ENCODE measurements at places on chromosomes 1 and 21.

GRCh38 chr1:10511494-10511885 lies 36.7 kb downstream of the PEX14 start:
- no peak for DNase-seq

DNA sequence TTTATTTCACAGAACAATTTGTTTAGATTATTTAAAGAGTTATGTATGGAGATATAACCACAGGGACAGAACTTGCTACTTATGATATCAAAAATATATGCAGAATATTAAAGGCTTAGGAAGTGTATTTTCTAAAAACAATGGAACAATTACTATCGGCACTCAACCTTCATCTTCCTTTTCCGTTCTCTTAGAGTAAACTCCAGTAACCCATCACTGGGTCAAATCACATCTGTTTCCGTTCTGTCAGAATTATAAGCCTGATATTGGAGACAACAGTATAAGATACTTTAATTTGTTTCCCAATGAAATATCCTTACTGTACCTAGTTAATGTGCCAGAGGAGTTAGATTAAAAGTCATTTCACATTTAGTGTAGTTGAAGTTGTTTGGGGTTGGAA lies 32.2 kb downstream of the DTL start:
- DNase-seq, result no peak

DNA sequence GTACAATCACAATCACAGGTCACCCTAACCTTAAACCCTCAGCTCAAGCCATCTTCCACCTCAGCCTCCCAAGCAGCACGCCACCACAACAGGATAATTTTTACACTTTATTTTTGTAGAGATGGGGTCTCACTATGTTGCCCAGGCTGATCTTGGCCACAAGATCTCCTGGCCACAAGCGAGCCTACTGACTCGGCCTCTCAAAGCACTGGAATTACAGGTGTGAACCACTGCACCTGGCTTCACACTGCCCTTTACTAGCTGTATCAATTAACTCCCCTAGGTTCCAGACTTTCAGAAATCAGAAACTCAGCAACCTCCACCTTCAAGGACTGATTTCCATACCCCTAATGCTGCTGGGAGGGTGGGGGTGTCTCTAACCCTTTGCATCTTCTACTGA lies 37.0 kb downstream of the NUP133 start:
- no peak for DNase-seq

DNA sequence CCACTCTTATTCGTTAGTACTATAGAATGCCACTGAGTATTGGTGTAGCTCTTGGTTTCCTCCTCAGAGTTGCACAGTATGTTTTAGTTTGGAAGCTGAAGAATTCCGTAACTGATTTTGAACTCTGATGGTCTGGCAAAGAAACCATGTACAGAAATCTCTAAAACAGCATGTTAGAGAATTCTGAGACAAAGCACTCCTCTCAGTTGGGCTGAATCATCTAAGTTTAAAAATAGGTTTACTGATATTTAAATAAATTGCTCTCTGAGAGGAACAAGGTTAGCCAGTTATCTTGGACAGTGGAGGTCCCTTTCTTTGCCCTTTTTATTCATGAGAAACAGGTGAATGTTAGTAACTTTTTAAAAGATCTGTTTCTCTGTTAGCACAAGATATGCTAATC lies 43.8 kb downstream of the NCF2 start:
- DNase-seq, result no peak

GRCh38 chr1:114152508-114153260 lies 985 bp downstream of the SYT6 start:
- peak; percentile 79 for DNase-seq

DNA sequence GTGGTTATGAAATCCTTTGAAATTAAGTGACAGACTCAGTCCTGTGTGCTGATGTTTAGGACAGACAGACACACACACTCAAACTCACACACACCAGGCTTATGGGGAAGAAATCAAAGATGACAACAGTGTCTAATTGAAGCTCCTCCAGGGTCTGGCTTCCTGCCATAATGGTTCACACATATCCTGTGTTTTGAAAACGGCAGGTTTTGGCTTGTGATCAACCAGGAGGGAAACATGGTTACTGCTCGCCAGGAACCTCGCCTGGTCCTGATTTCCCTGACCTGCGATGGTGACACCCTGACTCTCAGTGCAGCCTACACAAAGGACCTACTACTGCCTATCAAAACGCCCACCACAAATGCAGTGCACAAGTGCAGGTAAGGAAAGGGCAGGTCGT lies 4.6 kb downstream of the MTARC1 start:
- no peak for DNase-seq

DNA sequence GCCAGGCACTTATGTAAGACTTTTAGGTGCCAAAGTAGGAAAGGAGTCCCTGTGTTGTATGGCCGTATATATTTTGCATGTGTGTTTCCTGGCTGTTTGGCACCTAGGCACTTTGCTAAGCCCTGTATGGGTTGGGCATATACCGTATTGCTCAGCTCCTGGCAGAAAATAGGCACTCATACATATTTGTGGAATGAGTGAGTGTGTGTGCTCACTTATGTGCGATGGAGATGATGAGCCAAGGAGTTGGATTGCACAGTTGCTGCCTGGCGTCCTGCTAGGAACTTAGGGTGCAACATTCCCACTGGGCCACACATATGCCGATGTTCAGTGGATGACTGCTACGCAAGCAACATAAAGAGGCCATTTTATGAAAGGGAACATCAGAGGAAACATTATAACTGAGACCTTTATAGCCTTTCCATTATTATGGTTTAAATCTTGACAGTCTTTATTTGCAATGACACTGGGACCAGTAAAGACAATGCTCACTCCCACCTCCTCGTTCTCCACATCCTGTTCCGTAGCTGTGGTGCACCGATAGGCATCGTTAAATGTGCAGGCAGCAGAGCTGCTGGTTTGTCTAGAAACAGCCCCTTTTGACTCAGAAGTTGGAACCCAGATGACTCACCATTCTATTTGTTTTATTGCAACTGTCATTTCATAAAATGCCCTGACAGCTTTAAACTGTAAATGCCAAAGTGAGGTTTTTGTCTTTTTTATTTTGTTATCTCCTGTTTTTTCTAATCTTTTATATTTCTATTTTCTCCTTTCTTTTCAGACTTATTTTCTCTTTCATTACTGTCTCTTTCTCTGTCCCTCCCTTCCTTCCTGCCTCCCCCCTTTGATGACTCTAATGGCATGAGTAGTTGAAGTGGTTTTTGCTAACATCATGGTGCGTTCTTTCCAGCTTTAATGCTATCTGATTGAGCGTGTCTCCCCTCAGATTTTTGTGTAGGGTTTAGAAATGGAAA lies 36.1 kb downstream of the PEX14 start:
- DNase-seq, result no peak

- DNase-seq, result peak; percentile 88
Measured at GRCh38 chr1:183630748-183631147, 4.8 kb downstream of the ARPC5 start.

DNA sequence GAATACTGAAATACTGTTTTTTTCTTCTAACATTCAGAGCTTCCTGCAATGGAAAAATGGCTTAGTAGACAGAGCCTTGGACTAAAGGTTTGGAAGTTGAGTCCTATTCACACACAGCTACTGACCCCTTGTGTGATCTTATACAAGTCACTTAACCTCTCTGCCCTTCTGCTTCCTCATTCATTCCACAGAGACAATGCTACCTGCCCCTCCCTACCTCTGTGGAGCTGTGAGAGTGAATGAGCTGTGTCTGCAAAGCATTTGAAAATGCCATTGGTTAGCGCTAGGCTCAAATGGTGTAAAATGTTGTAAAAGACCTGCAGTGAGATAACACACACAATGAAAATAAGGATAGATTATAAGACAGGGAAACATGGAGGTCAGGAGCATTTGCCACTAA lies 214.4 kb downstream of the BARHL2 start:
- DNase-seq, result no peak

- DNase-seq, result no peak
Measured at GRCh38 chr21:30211071-30211470, 4.8 kb downstream of the CLDN8 start.

- no peak for DNase-seq
Measured at GRCh38 chr1:183365676-183366075, 52.5 kb downstream of the NMNAT2 start.

DNA sequence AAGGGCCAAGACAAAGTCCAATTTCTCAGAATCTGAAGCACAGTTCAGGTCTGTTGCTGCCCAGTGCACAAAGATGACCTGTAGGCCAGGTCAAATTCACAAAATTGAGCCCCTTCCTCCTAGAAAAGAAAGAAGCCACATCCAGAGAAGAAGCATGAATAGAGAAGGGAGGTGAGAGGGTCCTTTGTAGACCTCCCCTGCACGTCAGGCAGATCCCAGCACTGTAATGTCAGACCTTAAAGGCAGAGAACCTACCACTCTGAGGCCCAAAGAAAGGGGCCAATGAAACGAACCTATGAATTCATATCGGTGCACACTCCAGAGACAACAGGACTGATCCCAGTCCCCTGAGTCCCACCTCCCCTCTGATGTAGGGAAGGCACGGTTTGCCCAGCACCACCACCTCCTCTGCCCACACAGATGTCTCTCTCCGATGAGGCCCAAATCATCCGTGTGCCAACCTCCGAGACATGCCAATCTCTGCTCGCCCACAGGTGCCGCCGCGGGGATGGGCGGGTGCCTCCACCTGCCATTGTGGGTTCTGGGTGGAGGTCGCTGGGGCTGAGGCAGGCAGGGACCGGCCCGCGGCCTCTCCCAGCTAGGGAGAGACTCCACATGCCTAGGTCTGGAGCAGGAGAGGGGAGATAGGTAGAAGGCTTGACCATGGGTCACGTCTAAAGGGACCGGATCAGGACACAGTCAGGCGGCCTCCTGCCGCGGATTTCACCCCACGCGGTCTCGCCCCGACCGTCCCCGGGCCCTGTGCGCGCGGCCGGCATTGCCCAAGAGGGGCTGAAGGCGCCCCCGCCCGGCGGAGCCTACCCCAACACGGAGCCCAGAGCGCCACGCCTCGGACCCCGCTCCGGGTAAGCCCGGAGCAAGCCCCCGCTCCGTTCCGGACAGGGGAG lies 42.1 kb downstream of the RRAGC start:
- DNase-seq, result no peak

- DNase-seq, result no peak
Measured at GRCh38 chr1:54716299-54717047, 812 bp downstream of the TTC4 start.

- DNase-seq, result no peak
Measured at GRCh38 chr1:56553046-56553445, 26.3 kb downstream of the PLPP3 start.

DNA sequence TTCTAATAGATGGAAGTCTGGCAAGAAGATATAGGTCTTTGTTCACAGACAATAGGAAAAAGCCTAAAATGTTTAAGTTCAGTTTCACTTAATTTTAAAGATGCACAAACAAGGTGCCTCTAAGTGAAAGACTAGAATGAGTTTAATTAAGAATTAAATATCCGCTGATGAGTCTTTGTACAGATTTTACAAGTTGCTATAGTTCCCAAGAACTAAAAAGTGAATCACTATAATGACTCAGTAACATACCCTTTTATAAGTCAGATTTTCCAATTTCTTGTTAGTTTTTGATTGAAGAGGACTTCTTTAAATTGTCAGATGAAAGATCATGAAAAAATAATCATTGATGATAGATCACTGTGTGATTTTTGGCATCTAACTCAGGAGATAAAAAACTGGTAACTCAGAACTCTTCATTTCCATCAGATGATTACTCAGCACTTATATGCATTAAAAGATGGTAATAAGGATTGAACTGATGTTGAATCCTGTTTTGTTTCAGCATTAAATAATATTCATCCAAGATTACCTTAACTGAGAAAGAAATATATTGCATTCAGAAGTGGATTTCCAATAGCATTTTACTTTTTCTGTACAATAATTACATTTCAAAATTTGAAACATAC lies 59.0 kb upstream of the ST6GALNAC3 start:
- no peak for DNase-seq

DNA sequence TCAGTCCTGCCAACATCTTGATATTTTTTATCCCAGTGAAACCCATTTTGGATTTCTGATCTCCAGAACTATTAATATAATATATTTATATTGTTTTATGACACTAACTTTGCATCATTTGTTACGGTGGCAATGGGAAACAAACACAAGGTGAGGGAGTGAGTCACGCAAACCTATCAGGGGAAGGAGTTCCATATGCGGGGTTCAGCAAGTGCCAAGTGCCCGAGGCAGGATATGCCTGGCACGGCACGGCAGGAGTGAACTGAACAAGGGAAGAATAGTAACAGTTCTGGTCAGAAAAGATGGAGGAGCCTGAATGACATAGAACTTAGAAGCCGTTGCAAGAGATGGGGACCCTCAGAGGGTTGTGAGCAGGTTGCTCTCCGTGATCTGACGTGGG lies 7.7 kb upstream of the IL10RB start:
- no peak for DNase-seq

DNA sequence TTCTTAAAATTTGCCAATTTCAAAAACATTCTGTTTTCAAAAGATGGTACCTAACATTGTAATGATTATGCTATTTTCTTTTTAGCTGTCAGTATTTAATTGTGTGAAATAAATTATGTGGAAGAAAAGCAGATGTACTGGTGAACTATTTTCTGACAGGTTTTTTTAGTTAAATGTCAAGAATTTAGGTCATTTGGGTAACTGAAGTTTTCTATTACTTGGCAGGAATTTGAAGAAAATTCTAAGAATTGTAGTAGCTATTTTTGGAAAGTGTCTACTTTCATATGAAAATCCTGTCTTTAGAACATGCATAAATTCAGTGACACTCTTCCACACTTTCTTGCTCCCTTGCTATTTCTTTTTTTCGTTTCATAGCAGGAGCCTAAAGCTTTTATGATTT lies 28.5 kb upstream of the PTPRC start:
- DNase-seq, result no peak

DNA sequence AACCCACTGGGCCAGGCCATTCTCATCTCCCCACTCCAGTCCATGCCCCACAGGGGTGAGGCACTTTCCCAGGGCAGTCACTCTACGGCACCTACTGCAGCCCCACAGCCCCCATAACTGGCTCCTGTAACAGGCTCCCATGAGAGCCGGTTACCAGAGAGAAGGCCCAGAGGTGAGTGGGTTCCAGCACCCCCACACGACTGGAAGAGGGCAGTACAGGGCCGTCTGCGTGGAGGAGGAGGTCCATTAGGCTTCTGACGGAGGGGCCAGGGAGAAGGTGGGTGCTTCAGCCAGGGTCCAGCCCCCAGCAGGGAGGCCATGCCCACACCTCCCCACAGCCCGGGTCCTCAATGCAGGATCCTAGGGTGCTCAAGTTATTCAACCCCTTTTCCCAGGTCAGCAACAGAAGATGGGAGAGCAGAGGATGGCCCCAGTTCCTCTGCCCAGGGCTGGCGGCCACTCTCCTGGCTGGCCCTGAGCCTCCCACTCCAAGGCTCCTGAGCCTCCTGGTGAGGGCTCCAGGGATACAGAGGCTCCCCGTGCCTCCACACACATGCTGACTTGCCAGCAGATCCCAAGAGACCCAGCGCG lies 1.6 kb downstream of the ACAP3 start:
- peak; percentile 79 for DNase-seq

- peak; percentile 4 for DNase-seq
Measured at GRCh38 chr1:3024019-3024418, 2.8 kb downstream of the ACTRT2 start.

GRCh38 chr1:158353303-158354075 lies at the start of gene CD1E:
Gene CD1E, plus strand, starts transcription at chr1:158353894. Its CDS starts 95 bp downstream, at chr1:158353989.
- no peak for DNase-seq
